DMS53 (cell line): ENCODE measurements at places on chromosomes 2 and 18.

DNA sequence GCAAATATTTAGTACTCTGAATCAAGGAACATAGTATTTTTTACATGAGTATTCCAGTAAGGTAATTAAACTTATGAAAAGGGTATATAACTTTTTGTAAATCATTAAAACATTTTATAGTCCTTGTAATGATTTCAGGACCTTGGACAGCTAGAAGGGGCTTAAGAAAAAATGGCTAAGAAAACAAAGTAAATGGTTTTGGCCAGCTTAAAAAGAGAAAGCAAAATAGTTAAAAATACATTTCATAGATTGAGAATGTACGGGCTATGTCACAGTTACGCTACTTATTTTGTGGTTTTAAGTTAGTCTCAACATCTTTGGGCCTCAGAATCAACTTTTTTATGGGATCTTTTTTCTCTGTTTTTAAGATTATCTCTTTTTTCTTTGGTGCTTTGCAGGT is 26.7 kb downstream of the POLI start:
- no peak for DNase-seq

GRCh38 chr2:165969227-165969626 is 15.7 kb upstream of the TTC21B start:
- DNase-seq = peak; percentile 25

GRCh38 chr2:184004948-184005672 is 593.2 kb upstream of the ZNF804A start:
- no peak for DNase-seq

GRCh38 chr2:12824778-12825379 is 108.1 kb downstream of the TRIB2 start:
- DNase-seq = no peak

DNA sequence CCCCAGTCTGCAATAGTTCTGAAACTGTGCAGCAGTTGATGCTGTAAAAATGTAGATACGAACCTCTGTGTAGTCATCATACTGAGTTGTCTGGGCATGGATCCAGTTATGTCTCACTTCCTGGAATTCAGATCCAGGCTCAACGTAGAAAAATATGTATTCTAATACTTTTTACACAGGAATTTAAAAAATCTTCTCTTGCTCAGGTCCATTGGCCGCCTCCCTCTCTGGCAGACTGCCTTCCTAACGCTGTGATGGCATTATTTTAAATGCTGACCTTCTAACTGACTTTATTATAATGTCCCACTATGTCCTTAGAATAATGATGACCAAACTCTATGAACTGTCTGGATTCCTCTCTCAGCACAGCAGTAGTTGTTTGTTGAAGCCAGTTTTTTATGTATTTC is 119.6 kb downstream of the FEZ2 start:
- no peak for DNase-seq

DNA sequence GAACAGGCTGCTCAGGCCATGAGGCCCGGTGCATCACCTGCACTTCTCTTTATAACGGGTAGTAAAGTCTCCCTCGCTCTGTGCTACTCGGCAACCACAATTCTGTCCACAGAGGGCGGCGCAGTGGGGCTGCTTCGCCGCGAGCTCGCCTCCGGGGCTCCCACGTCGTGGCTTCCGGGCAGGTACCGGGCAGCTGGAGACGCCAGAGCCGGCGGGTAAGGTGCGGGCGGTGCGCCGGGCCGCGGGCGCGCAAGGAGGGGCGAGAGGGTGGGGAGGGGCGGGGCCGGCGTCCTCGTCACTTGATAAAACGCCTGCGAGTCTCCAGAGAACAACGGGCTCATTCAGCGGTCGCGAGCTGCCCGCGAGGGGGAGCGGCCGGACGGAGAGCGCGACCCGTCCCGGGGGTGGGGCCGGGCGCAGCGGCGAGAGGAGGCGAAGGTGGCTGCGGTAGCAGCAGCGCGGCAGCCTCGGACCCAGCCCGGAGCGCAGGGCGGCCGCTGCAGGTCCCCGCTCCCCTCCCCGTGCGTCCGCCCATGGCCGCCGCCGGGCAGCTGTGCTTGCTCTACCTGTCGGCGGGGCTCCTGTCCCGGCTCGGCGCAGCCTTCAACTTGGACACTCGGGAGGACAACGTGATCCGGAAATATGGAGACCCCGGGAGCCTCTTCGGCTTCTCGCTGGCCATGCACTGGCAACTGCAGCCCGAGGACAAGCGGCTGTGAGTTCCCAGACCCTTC is at the start of gene ITGA6:
Gene ITGA6 (plus strand): TSS at position 331 of the 734 bp plus-strand sequence.
- DNase-seq = peak; percentile 96

- no peak for DNase-seq
These were observed 35.9 kb downstream of the RHOB start for GRCh38 chr2:20482725-20483124.

DNA sequence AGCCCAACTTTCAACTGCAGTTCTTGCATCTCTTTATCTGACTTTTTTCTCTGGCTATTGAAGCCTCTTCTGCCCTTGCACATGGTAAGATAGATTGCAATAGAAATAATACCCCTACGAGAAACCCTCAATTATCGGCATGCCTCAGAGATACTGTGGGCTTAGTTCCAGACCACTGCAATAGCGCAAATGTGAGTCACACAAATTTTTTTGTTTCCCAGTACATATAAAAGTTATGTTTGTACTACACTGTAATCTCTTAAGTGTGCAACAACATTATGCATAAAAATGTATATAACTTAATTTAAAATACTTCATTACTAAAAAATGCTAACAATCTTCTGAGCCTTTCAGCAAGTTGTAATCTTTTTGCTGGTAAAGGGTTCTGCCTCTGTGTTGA is 124.7 kb downstream of the PDE1A start:
- DNase-seq = no peak

GRCh38 chr2:99111236-99111635 is 30.3 kb upstream of the C2orf15 start:
- no peak for DNase-seq

GRCh38 chr2:168470320-168471162 is 14.5 kb downstream of the CERS6 start:
- DNase-seq = no peak

DNA sequence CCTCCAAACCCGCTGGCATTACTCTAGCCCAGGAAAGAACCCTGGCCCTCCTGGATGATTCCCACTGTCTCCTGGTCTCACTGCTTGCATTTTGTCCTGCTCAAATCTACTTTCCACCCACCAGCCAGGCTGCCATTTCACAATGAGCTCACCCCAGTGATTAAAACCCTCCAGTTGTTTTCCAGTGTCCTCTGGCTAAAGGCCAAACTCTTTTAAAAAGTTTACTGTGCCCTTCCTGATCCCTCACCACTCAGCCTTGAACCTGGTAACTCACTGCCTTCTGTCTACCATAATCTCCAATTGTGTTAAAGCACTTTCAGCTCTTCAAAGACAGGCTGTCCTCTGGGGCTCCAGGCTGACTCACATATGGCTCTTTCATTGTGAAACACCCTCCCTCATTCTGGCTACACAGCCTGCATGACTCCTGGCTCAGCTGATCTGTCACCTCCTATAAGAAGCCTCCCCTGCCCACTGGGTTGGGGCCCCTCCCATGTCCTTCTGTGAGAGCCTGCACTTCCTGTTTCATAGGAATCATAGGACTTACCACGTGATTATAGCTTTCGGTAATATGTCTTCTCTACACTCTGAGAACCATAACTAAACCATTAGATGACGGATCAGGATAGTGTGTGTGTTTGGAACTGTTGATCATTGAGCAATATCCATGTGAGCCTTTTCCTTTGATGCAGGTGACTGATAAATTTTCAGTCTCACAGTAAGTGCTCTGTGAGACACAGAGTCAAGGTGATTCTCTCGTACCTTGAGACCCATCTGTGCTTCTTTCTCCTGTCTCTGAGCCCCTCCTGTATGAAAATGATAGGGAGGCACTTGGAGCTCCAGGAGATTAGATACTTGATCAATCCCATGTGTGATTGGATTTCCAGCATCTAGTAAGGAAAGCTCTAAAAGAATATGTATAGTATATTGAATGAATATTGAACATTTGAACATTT is 590.8 kb upstream of the ID2 start:
- peak; percentile 49 for DNase-seq

DNA sequence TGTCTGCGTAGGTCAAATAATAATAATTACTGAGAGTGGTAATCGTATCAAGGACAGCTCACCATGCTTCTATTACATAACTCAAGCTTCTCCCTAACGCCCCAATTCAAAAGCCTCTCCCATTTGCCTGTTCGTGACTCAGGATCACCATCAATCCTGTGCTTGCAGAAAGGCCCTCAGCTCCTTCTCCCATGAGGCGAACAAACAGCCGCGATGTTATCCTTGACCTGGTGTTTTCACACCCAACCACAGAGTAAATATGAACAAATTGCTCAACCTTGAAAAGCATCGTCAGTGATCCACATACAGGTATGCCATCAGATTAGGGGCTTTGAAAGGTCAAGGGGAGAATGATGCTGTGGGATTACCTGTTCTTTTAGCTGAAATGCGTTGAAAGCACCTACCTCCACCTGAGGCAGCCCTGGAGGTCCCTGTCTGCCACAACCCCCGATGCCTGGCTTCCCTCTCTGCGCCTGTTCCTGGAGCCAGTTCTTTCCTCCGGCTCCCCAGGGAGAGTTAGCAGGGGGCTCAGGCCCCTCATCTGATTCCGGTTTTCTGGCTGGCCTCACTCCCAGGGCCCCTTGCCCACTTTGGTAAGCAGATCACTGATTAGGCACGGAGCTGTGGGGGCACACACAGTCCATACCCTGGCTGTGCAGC is 39.1 kb upstream of the ODC1 start:
- peak; percentile 89 for DNase-seq

DNA sequence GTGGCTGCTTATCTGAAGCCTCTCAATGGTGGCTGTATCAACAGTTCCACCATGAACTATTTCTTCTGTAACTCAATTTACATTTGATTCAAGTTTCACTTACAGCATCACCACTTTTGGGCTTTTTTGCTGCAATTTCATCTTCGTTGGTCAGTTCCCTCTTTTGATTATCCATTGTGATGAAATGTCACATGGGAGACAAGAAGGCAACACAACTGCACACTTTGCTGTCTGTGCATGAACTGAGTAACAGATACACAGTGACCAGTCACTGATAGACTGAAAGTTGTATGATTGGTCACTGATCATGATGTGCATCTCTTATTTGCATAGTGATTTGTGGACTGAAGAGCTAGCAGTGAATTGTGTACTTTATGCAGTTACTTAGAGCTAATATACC is 130.7 kb upstream of the RNF152 start:
- DNase-seq = no peak

- peak; percentile 94 for DNase-seq
These were observed 2.7 kb upstream of the PID1 start for GRCh38 chr2:229273723-229274338.

DNA sequence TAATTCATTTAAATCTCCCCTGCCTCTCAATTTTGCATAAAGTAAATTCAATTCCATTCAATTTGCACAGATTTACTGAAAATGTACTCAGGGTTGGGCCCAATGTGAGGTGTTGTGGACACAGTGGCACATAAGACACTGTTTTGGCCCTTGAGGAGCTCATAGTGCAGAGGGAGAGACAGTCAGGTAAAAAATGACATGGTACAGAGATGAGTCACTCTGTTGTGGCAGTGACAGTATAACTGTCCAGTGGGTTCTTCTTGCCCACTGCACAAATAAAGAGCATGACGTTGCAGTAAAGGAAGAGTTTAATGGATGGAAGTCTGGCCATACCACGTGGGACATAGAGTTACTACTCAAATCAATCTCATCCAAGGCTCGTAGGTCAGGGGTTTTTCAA is 400.3 kb upstream of the TRIB2 start:
- no peak for DNase-seq

GRCh38 chr2:161163440-161163839 is 3.2 kb downstream of the TANK start:
- no peak for DNase-seq

DNA sequence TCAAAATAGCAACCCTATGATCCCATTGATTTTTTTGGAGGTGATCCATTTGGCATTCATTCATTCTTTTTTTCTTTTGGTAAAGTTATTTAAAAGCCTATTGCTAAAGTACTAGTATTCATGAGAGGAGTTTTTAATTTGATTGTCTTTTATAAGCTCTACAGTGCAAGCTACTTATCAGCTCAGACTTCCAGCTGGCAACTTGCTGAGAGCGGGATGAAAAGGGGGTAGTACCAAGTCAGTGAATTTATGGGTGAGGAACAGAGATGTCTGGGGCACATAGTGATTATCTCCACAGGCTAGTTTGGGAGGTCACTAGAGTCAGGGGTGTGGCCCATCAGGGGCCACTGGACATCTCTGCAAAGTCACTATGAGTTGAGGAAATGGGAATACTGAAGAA is 202.4 kb downstream of the PIK3C3 start:
- no peak for DNase-seq

- DNase-seq = peak; percentile 62
These were observed 599.9 kb upstream of the POU3F3 start for GRCh38 chr2:104254017-104254416.

- peak; percentile 50 for DNase-seq
These were observed 132.9 kb upstream of the MGAT5 start for GRCh38 chr2:134120733-134121630.

GRCh38 chr2:45968946-45969584 is 317.6 kb downstream of the PRKCE start:
- DNase-seq = no peak

GRCh38 chr2:70620020-70620419 is 66.4 kb upstream of the TGFA start:
- peak; percentile 16 for DNase-seq

DNA sequence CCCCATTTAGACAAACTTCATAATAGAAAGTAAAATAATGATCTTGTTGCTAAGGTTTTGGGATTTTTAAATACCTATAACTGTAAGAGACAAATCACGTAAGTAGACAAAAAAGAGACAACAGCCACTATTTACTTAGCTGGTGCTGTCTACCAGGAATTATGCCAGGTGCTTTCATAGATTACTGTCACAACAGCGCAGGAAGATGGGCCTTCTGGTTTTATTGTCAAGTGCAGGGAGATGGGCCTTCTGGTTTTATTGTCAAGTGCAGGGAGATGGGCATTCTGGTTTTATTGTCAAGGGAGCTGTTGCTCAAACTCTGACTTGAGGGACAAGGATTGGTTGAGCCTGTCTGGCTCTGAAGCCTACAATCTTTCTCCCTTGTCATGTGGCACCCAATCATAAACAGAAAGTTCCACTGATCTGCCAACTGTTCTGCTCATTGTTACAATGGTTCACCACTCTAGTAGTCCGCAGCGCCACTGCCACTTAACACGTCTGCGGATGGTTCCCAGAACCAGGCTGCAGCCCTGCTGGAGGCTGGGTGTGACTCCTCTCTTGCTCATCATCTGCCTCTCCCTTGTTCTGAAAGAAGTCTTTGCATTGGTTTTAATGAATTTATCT is 95.0 kb downstream of the RNF144A start:
- DNase-seq = peak; percentile 79

DNA sequence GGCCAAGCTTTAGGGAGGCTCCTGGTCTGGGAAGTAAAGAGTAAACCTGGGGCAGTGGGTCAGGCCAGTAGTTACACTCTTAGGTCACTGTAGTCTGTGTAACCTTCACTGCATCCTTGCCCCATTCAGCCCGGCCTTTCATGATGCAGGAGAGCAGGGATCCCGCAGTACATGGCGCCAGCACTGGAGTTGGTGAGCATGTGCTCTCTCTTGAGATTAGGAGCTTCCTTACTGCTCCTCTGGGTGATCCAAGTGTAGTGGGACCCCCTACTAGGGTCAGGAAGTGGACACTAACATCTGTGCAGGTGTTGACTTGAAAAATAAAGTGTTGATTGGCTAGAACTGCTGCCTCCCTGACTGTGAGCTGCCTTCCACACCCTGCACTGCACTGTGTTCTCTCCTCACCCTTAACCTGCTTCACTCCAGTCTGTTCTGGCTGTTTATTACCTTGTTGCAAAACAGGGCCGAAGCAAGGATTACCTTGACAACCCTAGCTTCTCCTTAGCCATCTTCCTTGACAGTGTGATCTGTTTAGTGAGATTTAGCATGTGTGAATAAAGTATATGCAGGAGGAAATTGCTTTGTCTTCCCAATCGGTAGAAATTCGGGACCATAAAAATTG is 5.2 kb downstream of the RETREG2 start:
- no peak for DNase-seq
